Esophagus squamous epithelium (tissue), 5 donors: ENCODE measurements at places on chromosomes 12 and 14.

GRCh38 chr14:90045616-90046015 lies 16.2 kb upstream of the KCNK13 start:
- no peak for DNase-seq

DNA sequence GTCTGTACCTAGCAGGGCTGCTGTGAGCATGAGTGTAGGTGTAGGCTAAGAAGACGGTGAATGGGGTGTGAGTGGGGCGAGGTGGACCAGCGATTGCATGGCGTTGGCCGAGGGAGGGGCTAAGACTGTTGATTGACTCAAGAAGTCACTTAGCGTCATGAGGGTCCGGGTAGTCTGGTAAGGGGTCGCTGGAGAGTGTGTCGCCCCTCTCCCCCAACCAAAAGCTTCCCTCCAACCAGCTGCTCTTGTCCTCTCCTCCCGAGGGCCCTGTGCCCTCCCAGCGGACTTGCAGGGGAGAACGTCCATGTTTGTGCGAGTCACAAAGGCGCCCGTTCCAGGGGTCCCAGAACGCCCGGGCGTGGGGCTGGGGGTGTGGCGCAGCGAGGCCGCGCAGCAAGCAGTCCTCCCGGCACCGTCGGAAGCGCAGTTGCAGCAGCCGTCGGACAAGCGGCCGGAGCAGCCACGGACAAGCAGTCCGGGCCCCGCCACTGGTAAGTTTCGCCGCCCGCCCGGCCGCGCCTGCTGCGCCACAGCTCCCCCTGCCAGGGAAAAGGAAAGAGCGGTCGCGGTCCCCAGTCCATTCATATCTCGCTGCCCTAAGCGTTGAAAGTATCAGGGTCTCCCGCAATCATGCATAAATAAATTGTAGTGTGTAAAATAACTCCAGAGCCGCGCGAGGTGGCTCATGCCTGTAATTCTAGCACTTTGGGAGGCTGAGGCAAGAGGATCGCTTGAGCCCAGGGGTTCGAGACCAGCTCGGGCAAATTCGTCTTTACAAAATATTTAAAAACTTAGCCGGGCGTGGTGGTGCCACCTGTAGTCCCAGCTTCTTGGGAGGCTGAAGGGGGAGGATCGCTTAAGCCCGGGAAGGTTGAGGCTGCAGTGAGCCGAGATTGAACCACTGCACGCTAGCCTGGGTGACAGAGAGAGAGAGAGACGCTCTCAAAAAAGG lies at the start of gene CCDC63:
Gene CCDC63 (plus strand): TSS at position 373 of the 952 bp plus-strand sequence. CDS start 5,968 bp downstream, outside the sequence.
- no peak for DNase-seq

- no peak for DNase-seq
Measured at GRCh38 chr12:81617915-81618314, 141.2 kb downstream of the PPFIA2 start.

DNA sequence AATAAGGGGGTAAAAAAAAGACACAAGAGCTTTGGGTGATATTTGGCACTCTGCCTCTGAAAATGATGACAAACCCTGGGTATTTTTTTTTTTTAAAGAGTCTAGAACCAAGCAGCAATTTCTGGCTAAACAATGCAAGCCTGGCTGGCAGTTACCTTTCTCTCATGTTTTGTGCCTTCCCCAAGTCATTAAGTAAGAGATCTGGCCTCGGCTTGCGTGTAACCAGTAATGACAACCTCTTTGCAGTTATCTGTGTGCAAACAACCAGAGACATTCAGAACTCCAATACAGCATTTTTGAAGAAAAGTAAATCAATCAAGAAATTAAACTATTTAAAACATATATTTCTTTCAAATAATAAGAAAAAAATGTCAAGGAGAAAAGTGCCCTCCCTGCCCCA lies 167.5 kb downstream of the KCNC2 start:
- DNase-seq: no peak

- no peak for DNase-seq
Measured at GRCh38 chr12:120999191-121000120, 16.8 kb downstream of the C12orf43 start.

DNA sequence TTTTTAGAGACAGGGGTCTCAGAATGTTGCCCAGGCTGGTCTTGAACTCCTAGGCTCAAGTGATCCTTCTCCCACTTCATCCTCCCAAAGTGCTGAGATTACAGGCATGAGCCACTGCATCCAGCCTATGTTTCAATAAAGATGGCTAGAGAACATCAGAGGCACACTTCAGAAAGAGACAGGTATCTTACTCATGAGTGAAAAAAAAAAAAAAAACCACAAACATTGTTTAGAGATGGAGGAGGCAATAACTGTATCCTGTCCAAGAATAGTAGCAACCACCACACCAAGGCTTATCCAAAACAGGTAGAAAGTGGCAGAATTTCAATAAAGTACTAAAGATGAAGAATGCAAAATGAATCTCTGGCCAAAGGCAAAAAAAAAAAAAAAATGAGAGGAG lies 30.3 kb downstream of the EEA1 start:
- no peak for DNase-seq

DNA sequence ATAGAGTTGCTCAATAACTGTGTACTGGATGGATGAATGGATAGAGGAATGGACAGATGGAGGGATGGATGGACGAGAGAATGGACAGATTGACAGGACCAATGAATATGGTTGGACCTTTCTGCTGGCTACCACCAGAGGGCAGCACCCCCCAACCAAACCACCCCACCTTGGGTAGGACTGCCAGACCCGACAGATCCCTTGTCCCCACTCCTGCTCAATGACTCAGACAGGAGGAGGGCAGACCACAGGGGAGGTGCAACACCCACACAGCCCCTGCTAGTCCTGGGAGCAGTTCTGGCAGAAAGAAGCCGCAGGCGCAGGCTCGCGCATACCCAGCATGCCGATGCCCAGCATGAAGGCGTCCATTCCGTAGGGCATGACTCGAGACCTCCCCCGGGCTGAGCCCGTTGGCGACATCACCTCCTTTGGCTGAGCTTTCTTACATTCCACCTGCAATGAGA lies 12.4 kb downstream of the MSI1 start:
- no peak for DNase-seq

DNA sequence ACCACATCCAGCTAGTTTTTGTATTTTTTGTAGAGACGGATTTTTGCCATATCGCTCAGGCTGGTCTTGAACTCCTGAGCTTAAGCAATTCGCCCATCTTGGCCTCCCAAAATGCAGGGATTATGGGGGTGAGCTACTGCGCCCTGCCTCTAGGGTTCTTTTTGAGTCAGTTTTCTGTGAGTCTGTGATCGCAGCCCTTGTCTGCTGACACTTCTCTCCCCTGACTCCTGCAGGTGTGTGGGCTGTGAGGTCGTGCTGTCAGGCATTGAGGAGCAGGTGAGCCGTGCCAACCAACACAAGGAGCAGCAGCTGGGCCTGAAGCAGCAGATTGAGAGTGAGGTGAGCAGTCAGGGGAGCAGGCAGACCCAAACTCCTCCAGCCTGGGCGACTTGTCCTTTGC lies 6.3 kb downstream of the COPS7A start:
- no peak for DNase-seq

DNA sequence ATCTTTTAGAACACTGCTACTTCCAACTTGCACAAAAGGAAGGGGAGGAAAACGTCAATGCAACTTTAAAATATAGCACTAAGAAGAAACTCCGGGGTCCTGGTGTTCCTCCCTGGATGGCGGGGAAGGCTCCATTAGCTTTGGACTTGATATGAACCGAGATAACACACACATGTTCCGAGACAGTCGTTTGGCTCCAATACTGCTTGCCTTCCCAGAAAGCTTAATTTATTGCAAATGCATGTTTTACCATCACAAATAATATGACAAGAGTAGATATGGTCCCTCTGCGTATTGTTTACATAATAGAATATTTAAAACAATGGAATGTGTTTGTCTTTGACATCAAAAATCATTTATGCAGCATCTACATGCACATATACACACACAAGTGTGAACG lies 87.6 kb upstream of the CLMN start:
- no peak for DNase-seq

DNA sequence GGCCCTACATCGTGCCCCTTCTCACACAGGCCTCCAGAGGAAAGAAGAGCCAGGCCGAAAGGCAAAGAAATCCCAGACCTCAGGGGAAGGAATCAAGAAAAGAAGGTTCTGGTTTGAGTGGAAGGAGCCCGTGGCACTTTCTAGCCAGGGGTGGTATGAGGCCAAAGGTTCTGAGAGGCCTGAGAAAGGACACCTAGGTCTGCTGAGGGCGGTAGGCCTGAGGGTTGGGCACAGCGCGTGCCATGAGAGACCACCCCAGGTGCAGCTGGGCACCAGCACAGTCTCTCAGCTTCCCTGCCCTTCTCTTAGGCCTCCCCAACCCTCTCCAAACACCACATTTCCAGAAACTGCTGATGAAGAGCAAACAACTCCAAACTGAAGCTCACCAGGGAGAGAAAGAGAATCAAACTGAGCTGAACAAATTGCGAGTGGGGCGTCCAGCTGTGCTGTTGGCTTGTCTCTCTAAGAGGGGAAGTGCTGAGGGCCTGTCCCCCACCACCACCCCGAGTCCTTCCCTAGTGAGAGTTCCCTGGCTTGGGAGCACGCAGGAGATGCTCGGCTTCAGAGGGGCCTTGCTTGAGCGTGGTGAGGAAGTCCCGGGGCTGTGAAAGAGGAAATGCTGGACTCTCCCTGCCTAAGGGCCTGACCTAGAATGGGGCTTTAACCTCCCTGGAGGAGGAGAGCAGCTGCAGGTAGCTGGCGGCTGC lies 184.8 kb downstream of the ZFP36L1 start:
- DNase-seq: no peak

- DNase-seq: no peak
Measured at GRCh38 chr12:125203145-125203765, 138.0 kb downstream of the AACS start.

DNA sequence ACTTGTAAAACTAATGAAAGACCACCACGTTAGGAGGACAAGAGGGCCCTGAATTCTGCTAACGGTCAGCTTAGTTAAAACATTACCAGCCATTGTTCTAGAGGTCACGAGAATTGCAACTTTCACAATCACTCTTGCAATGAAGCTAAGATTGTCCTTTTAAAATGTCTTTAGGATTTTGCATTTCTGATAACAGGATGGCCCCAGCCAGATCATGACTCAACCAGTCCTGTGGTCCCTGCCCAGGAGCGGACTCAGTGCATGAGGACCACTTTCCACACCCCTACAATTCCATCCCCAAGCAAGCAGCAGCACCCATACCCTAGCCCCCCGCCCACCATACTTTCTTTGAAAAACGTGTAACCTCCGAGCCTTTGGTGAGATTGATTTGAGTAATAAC lies 28.7 kb downstream of the HSP90AA1 start:
- DNase-seq: no peak

DNA sequence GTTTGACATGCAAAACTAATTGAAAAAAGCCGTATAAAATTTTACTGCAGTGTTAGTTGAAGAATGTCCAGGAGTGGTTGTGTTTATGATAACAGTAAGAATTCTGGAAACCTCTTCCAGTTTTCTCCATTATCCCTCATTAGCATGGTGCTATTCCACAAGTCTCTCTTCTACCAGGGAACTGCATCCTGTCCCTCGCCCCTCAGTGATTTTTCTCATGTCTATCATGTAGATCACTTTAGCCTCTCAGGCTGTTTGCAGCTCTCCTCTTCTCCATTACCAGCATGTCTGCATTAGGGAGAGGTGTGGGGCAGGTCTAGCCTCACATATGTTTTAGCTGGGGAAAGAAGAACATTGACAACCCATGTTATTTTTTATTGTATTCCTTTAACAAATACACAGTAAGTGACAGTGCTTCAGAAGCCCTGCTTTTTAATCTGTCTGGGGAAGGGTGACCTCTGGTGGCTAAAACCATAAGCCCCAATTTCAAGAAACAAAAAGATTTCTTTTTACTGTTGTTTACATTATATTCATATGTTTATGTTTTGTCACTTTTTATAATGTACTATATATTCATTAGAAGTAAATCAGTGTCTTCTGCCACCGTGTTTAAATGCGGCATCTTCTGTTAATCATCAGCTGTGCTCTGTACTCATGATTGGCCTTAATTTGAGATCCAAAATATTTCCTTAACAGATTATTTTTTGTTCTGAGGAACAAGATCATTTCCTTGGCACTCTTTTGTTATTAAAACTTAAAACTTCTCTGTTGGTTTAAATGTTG lies 70.7 kb downstream of the RASSF8 start:
- DNase-seq: no peak

- DNase-seq: no peak
Measured at GRCh38 chr12:45644541-45644940, 85.0 kb upstream of the ARID2 start.

GRCh38 chr12:11829764-11830194 lies 180.3 kb downstream of the ETV6 start:
- no peak for DNase-seq

GRCh38 chr12:90061809-90062208 lies 353.2 kb upstream of the ATP2B1 start:
- DNase-seq: no peak

- no peak for DNase-seq
Measured at GRCh38 chr12:111174251-111174960, 194.5 kb downstream of the PHETA1 start.

DNA sequence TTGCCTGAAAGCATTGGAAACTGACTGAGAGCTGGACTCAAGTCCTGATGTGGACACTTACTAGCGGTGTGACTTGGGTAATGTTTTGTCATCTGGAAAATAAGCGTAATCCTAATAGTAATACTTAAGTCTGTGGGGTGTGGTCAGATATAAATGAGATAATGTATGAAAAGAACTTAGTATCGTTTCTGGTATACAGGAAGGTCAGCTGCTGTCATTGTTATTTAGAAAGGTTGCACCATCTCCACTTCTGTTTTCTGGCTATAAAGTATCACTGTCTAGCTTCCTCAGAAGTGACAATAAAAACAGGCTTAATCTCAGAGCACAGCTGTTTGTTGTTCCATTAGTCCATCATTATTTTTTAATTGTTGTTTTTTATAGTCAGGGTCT lies 34.1 kb upstream of the TUBA1C start:
- no peak for DNase-seq

DNA sequence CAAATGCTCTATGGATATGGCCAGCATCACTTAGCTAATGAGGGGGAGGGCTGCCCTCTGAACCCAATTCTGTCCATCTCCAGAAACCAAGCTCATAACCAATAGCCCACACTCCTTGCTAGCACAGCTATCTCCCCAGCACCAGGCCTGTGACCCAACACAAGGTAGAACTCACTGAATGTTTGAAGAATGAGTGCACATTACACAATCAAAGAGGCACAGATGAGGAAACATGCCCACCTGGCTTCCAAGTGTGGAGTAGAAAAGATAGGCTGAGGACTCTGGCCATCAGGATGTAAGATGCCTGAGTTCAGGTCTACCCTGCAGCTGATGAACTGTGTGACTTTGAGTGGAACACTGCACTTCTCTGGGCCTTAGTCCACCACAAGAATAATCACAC lies 268.4 kb downstream of the BCL11B start:
- DNase-seq: no peak
